ENCODE measurements at places on chromosomes 16 and 17.

- no peak for DNase-seq
These were observed at the start of gene PLLP for GRCh38 chr16:57284209-57284951. Gene PLLP, minus strand, starts transcription at chr16:57284672. Its CDS starts 132 bp downstream, at chr16:57284540.

DNA sequence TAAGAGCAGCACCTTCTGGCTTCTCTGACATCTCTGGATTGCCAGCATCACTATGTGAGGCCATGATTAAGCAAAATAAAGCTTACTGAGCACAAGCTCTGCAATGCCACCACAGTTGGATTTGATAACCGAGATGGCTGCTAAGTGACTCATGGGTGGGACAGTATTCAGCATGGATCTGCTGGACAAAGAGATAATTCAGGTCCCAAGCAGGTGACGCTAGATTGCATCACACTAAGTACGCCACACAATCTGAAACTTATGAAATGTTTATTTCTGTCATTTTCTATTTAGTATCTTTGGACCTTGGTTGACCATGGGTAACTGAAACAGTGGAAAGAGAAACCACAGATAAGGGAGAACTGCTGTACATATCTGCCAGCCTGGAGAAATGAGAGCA lies 27.4 kb downstream of the CDRT15 start:
- DNase-seq: no peak

- no peak for DNase-seq
These were observed 4.3 kb upstream of the PPP1R1B start for GRCh38 chr17:39622380-39623006.

- DNase-seq: no peak
These were observed 132.1 kb downstream of the HS3ST4 start for GRCh38 chr16:25823891-25824290.

GRCh38 chr16:50313596-50314478 lies 47.5 kb downstream of the ADCY7 start:
- DNase-seq: peak; percentile 56

All from fibroblast of skin of scalp (primary cell).